ENCODE measurements at places on chromosomes 3 and 15.

- no peak for DNase-seq
These were observed 27.9 kb downstream of the SSR3 start for GRCh38 chr3:156527060-156527459.

- no peak for DNase-seq
These were observed 500.4 kb downstream of the ZBBX start for GRCh38 chr3:166879661-166880060.

GRCh38 chr3:160941885-160942494 lies 163.2 kb downstream of the B3GALNT1 start:
- peak; percentile 88 for DNase-seq

DNA sequence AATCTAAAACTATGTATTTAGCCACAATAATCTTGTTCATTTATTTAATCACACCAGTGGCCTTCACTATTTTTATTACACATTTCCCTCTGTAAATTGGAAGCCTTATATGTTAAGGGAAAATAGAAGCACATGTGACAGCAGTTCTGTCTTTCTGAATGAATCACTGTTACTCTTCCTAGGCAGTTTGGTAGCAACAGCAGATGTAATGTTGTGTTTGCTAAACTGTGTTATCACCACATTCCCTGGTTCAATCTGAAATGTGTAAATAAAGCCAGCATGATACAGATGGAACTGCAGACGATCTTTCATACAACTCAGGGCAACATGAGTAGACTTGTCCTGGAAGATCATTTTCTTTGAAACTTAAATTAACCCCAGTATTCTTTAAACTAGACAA lies 220.1 kb downstream of the MCTP2 start:
- no peak for DNase-seq

DNA sequence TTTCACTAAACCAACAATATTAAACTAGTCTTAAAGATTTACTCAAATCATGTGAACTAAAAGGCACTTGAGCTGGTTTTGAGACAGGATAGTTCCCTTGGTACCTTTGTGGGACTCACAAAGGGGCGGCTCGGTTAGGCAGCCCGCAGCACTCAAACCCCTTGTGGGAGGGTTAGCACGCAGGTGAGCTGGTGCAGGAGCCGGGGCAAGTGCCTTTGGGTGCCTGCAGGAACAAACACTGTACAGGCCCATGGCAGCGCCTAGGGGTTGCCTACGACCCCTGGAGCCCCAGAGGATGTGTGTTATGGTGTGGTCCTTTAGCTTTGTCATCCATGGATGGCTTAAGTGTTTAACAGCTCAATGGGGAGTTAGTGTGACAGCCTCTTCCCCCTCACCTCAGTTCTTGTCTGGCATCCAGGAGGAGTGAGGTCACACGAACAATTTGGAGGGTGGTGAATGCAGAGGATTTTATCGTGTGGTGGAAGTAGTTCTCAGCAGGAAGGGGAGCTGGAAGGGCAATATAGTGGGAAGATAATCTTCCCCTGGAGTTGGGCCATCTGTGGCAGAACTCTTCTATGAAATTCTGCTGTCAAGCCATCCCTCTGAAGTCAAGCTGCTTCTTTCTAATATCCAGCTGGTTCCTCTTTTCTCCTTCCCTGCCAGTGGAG lies 470.9 kb downstream of the RBMS3 start:
- no peak for DNase-seq

DNA sequence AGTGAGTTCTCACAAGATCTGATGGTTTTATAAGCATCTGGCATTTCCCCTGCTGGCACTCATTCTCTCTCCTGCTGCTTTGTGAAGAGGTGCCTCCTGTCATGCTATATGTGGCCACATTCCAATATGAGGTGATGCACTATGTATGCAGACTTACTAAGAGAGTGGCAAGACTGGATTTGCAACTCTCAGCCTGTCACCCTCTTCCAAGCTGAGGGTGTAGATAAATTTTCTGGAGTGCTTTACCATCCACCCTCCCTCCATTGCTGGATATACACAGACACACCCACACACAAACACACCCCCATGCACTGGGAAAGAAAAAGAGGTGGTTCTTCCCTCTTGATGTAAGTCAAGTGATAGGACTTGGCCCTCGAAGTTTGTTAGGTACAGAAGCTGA lies 30.2 kb upstream of the CHMP2B start:
- no peak for DNase-seq

DNA sequence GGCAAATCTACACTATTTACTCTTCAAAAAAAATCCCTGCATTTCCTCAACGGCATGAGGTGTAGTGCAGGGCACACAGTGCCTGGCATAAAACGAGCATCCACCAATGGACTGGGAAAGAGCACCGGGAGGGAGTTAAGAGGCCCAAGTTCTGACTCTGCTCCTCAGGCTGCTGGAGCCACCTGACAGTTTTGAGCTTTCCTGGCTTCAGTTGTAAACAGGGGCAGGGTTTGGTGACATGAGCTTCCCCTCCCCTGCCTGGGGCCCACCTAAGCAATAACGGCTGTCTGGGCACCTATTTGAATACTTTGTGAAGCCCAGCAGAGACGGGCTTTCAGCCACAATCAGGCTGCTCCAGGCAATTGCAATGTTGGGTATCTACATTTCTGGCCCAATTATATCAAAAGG lies 16.4 kb downstream of the CA12 start:
- no peak for DNase-seq

DNA sequence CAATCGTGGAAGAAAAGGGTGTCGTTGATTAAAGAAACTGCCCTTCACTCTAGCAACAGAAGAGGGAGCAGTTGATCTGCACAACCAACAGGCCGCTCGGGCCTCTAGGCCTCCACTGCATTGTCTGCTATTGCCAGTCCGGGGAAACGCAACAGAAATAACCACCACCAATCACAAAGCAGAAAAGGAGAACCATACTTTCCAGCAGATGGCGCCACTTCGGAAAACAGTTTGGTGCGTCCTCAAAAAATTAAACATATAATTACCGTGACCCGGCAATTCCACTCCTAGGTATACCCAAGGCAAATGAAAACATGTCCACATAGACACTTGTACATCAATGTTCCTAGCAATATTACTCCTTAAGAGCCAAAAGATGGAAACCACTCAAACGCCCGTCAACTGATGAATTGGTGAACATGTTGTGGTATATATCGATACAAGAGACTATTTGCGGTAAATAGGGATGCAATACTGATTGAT lies 154.1 kb downstream of the TJP1 start:
- DNase-seq = peak; percentile 84

GRCh38 chr3:114893361-114893760 lies 253.7 kb downstream of the ZBTB20 start:
- no peak for DNase-seq

DNA sequence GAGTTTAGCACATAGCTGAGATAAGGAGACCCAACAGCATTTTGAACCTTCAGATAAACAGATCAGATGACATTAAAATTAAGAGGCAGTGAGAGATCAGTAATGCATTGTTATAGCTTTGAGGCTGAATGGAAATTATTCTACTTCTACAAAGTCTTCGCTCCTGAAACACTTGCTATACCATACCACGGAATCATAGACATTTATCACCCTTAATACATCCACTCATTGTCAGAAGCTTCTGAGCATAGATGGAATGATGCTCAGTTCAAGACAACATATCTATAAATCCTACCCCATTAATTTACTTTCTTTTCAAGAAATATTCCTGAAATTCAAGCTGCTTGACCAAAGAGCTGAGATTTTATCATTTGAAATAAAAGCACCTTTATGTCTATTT lies 266.7 kb downstream of the C3orf38 start:
- no peak for DNase-seq

GRCh38 chr3:195150181-195151118 lies 120.5 kb downstream of the XXYLT1 start:
- peak; percentile 74 for DNase-seq

- DNase-seq = no peak
These were observed 9.0 kb upstream of the GSK3B start for GRCh38 chr3:120103276-120103675.

GRCh38 chr3:15646851-15647511 lies 45.4 kb downstream of the BTD start:
- DNase-seq = peak; percentile 73

DNA sequence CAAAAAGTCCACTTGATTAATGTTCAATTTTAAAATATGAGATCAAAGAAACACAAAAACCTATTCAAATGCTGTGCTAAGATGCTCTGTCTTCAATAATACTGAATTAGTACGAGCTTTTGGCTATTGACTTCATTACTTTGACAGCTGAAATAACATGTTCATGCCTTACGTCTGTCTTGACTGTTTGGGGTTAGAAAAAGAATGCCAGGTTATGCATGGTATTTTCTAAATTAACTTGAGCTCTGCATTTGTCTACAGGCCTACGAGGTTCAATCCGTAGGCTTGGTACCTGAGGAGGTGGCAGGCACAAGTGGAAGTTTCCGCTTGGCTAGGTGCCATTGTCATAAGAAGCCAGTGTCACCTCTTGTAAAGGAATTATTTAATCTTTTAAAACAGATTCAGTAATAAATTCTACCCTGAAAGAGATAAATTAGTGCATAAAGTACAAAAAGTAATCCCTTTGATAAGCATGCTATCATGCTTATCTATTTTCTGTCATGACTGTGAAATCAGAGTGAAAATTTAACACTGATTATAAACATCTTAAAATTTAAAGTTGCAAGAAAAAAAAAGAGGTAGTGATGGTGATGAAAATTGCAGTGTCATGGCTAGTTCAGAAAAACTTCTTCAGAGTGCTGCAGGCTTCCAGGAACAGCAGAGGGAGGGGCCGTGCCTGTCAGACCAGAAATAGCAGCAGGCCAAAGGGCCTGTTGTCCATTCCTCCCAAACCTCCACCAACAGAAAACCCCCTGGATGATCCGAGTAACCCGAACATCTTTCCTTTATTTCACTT lies 115.7 kb downstream of the ARRDC4 start:
- no peak for DNase-seq

DNA sequence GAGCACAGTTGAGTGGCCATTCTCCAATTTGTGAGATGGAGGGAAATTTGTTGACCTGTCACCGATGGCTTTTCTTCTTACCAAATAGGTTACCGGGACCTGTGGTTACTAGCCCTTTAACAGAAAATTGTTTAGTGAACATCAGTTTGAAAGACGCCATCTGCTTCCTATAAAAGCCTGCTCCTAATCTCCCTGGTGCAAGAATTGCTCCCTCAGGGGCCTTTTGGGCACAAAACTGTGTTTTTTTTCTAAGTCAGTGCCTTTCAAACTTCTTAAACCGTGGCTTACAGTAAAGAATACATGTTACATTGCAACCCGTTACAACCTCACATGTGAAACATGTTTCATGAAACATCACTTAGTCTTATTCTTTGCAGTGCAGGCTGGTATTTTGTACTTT lies 15.0 kb downstream of the CACNA2D3 start:
- no peak for DNase-seq

DNA sequence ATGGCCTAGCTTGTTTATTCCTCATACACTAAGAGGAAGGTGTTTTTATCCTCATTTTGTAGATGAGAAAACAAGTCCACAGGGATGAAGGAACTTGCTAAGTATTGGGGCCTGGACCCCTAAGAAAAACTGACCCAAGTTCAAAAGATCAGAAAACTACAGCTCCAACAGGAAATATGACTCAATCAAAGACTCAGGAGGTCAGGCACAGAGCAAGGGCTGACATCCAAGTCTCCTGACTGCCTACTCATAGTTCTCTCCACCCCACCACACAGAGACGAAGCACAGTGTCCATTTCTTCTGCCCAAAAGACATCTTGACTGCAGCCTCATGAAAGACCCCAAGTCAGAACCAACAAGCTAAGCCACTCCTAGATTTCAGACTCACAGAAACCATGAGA lies 26.9 kb upstream of the TPM1 start:
- no peak for DNase-seq

DNA sequence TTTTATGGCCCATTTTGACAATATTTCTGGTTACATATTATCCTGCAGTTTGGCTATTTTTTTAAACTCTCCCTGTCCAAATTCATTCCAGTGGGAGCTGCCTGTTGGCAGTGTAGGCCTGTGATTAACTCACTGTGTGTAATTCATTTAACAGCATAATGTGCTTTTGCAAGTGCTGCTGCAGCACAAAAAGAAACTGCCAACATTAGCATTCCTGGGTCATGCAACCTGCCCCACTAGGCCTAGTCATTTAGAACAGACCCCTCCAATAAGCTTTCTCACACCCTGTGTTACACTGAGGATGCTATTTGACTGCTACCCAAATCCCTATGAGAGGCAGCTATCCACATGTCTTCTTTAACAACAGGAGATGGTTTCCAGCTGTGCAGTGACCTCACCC lies 251.2 kb upstream of the UBE2E2 start:
- DNase-seq = no peak

GRCh38 chr3:14425581-14426304 lies 23.3 kb downstream of the SLC6A6 start:
- no peak for DNase-seq

GRCh38 chr3:167740961-167741587 lies 5.6 kb downstream of the SERPINI1 start:
- peak; percentile 68 for DNase-seq
